Skin of body (tissue), 3 donors: ENCODE measurements at places on chromosomes 6 and 20. TPM values are rescaled to one million over a fixed set of nuclear protein-coding genes. Genes with fewer than 3 reads are reported as not detected.

The CABLES2 gene
- total RNA-seq: 1.9 TPM

The OXT gene
- total RNA-seq: not detected

The LPIN3 gene
- 15.3 TPM for total RNA-seq

The HAO1 gene
- total RNA-seq: not detected

The SLC35D3 gene
- 0.10 TPM for total RNA-seq

The HDGFL1 gene
- total RNA-seq: not detected

The LAMA2 gene
- 87.4 TPM for total RNA-seq

DNA sequence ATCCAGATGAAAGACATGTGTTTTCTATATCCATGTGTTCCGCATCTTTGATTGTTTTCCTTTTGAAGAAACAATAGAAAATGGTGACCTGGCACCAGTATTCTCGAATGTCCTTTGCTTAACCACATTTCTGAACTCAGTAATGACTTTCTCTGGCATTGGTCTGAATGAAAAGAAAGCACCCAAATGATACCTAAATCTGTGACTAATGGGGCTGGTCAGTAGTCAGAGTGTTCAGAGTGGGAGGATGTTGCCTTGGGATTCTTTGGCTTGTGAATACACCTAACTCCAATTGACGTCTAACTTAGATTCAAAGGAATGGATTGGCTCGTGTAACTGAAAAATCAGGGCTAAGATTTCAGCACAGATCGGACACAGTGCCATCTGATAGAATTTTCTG, 27.1 kb downstream of the PARD6B start:
- DNase-seq: no peak

DNA sequence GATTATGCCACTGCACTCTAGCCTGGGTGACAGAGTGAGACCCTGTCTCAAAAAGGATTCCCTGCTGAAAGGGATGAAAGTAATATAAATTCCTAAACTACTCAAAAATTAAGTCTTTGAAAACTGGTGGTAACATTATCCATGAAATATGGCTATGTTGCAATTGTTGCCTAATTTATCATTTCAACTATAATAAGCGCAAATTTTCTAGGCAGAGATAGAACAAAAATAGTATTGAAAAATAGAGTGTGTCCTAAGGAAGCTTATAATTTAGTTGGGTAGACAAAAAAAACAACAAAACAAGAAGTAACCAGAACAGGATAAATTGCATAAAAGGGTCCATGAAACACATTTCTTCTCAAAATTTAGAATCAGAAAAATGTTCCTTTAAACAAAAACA, 68.0 kb downstream of the FKBP5 start:
- DNase-seq: no peak

DNA sequence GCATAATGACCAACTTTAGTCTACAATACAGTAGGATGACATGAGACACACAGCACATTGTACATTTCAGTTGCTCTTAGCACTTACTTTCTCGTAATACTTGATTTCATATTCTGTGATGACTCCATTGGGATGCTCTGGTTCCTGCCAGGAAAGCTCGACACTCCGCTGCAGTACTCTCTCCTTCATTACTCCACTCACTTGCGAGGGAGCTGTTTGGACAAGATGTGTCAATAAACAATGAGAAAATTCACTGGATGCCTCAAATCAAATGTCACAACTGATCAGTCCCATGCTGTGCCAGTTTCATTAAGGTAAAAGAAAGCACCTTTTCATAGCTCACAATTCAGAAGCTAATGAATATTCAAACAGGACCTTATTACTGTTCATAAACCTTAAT, 147.1 kb downstream of the EPHA7 start:
- DNase-seq: no peak

- no peak for DNase-seq
These were observed 42.8 kb upstream of the TAF8 start for GRCh38 chr6:42007286-42008137.

DNA sequence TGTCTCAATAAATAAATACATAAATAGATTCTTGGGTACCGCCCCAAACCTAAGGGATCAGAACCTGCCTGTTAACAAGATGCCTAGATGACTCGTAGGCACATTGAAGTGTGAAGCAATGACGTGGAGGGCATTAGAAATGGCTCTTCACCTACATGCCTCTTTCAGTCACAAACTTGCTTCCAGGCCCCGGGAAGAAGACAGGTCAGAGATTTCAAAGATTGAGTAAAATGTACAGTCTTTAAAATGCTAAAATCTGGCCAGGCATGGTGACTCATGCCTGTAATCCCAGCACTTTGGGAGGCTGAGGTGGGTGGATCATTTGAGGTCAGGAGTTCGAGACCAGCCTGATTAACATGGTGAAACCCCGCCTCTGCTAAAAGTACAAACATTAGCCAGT, 480.8 kb upstream of the JARID2 start:
- no peak for DNase-seq

DNA sequence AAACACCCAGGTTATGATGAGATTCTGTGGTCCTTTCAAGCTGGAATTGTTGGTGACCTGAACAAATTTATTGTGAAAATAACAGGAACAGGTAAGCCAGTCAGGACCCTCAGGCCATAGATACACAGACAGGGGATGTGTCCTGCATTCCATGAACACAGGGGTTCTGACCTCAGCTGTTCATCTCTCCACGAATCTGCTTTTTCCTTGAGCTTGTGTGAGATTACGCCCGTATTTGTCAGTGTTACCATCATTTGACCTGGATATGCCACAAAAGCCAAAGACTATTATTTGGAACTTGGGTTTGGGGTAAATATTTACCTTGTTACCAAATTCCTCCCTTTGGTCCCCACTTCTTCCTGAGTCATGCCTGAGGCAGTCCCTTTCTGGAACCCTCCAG, 288.9 kb downstream of the PREX1 start:
- DNase-seq: no peak
